ENCODE measurements at places on chromosomes 2 and 18.

GRCh38 chr2:216126943-216127342 lies 17.8 kb downstream of the XRCC5 start:
- DNase-seq: no peak

- DNase-seq: no peak
These were observed 44.7 kb upstream of the TMEM200C start for GRCh38 chr18:5939801-5940667.

GRCh38 chr2:211957799-211958198 lies 580.8 kb downstream of the ERBB4 start:
- no peak for DNase-seq

GRCh38 chr2:175690113-175690837 lies 311.8 kb downstream of the LNPK start:
- DNase-seq: no peak

DNA sequence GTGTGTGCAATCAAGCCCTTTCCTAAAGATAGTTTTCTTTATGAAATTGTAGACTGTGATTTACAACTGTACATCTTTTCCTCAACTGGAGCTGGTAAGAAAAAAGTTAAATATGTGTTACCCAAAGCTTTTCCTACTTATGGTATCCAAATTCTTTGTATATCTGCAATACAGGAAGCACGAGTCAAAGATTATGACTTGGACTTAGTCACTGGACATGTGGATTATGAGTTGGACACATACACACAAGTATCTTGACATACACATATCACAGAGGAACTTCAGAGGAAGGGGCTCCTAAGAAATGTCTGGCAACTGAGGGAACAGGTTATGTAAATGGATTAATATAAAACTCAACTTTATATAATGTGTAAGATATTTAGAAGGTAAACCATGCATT lies 35.2 kb downstream of the PRELID3A start:
- no peak for DNase-seq

DNA sequence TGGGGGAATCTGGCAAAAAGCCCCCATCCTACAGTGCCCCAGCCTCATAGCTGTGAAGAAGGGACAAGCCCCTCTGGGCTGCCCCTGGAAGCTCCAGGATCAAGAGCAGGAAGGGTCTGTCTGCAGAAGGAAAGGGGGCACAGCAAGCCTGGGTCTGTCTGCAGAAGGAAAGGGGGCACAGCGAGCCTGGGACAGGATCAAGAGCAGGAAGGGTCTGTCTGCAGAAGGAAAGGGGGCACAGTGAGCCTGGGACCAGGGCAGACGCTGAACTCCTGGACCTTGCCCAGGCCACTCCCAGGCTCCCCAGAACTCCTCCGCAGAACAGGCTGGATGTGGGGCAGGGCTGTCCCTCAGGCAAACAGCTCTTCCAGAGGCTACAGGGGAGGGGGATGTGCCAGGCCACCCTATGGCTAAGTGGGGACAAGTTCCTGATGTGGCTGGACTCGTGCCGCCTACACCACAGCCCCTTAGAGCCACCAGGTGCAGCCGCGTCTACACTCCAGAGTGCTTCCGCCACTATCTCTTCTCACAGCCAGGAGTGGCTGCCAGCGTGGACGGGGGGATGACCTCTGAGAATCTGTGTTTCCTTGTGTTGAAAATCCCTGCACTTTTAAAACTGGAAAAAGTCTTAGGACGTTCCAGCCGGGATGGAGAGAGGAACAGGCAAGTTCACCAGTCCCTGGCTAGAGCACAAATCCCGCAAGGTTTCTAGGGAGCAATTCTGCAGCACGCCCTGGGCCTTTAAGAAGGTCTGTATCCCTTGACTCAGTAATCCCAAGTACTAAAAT lies 20.8 kb downstream of the KIF1A start:
- no peak for DNase-seq

- DNase-seq: no peak
These were observed 205.8 kb upstream of the SMAD2 start for GRCh38 chr18:48136051-48136826.

- no peak for DNase-seq
These were observed 28.8 kb upstream of the DDX18 start for GRCh38 chr2:117785740-117786139.

DNA sequence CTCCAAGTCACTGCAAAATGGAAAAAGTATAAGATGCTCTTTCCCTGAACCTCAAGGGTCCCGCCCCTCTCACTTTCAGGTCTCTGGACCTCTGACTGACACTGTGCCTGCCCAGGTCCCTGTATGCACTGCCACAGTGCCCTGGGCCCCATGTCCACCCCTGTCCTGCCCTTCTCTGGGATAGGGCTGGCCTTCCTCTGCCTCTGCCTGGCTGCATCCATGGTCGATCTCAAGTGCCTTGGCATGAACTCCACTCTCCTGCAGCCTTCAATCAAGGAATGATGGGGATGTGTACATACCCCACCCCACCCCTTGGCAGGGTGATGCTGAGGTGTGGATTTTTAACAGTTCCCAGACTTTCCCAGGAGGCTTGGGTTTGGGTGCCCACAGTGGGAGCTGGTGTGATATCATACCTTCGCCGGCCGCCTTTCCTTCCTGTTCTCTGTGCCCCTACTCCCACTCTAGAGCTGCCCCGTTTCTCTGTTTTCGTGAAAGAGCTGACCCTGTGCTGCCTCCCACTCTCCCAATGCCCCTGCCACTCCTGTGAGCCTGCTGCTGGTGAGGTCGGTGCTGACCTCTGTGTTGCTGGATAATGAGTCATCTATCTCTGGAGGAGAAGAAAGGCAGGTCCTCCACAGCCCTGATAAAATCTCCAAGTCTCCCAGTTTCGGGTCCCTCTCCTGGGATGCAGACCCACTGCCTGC lies 18.9 kb downstream of the PTPN18 start:
- DNase-seq: no peak

GRCh38 chr2:88871336-88871735 lies 179.9 kb downstream of the RPIA start:
- DNase-seq: no peak

All from activated naive CD8-positive, alpha-beta T cell treated with anti-CD3 and anti-CD28 coated beads, Interleukin-2, amount 50 U/mL, for 16 hours (primary cell).